Urothelium cell line (cell line): ENCODE measurements at places on chromosomes 4 and X.

- DNase-seq, result no peak
Measured at GRCh38 chr4:139253713-139254112, 26.3 kb downstream of the MGARP start.

DNA sequence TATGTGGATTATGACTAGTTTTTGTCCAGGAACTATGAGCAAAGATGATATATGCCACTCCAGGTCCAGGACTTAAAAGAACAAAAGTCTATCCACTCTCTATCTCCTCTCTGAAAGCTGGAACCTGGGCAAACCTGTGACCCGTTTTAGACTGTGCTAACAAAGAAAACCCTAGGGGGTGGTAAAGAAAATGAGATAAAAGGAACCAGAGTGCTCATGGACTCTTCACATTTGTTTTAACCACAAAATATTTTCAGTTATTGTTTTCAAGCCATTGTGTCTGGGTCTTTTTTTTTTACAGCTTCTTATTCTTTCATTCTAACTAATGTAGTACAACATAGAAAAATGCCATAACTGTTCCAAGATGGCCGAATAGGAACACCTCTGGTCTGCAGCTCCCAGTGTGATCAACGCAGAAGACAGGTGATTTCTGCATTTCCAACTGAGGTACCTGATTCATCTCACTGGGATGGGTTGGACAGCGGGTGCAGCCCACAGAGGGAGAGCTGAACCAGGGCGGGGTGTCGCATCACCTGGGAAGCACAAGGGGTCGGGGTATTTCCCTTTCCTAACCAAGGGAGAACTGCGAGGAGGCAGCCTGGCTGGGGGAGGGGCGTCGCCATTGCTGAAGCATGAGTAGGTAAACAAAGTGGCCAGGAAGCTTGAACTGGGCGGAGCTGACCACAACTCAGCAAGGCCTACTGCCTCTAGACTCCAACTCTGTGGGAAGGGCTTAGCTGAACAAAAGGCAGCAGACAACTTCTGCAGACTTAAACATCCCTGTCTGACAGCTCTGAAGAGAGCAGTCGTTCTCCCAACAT is 45.1 kb downstream of the CHM start:
- peak; percentile 1 for DNase-seq

- DNase-seq, result no peak
Measured at GRCh38 chr4:6296026-6296425, 26.4 kb downstream of the WFS1 start.

- DNase-seq, result no peak
Measured at GRCh38 chr4:182843808-182844325, 73.3 kb downstream of the DCTD start.
